Fibroblast of skin of left quadriceps (primary cell): ENCODE measurements at places on chromosomes 2 and 18.

DNA sequence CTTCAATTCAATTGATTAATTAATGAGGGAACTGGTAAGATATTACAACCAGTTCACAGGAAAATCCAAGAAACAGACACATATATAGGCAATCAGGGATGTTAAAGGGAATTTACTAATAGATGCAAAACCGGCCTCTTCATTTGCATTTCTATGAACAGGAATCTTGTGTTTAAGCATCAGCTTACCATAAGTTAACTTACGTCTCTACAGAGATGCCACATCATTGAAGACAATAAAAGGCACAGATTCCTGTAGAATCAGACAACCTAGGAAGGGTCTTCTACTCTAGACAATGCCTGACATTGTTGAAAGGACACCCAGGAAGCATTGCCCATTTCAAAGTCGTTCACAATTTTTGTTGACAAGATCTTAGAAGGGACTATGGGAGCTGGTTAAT is 121.0 kb upstream of the STPG4 start:
- no peak for DNase-seq

GRCh38 chr2:230916218-230916617 is 8.8 kb downstream of the GPR55 start:
- DNase-seq = no peak

DNA sequence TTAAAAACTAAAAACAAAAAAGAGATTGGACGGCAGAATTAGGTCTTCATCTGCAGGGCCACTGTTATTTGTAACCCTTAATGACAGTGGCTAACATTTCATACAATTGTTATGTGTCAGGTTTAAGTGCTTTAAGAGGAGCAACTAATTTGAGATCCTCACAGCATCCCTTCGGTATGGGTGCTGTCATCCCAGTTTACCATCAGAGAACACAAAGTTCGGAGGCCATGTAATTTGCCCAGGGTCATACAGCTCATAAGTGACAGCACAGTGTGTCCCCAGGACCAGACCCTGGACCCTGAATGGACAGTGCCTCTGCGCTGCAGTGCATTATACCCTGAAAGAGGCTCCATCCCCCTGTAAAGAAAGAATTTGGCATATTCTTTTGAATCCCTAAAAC is 114.7 kb downstream of the FEZ2 start:
- no peak for DNase-seq

- DNase-seq = peak; percentile 59
These were observed 261.6 kb downstream of the NAPG start for GRCh38 chr18:10787293-10787901.

- DNase-seq = no peak
These were observed 847.6 kb upstream of the CELF4 start for GRCh38 chr18:38413193-38413592.

GRCh38 chr18:13584825-13585224 is 141.5 kb downstream of the FAM210A start:
- DNase-seq = no peak

DNA sequence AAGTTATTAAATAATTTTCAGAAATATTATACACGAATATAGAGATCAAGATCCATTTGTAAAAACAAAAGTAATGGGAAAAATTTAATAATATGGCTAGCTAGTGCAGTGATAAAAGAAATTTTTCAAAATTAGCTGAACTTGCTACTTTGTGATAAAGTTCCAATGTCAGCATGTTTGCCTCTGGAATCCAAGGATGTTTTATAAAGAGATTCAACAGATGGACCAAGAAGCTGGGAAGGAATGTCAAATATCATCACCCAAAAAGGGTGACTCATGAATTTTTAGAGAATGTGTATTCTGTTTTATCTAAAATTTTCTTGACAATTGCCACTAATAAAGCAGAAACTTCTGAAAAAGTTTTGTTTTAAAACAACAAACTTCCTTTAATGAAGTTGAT is 95.3 kb downstream of the FSIP2 start:
- no peak for DNase-seq
